Sigmoid colon (tissue), 7 donors: ENCODE measurements at places on chromosomes 1 and 21. TPM values are rescaled to one million over a fixed set of nuclear protein-coding genes. Genes with fewer than 3 reads are reported as not detected.

The THEM5 gene
- polyA plus RNA-seq, result not detected

The ABCG1 gene
- polyA plus RNA-seq, result 15.6 TPM

The XCL2 gene
- 1.4 TPM for polyA plus RNA-seq

GRCh38 chr21:31780944-31781343 is 49.0 kb upstream of the SCAF4 start:
- DNase-seq, result no peak

The IL19 gene
- not detected for polyA plus RNA-seq
